Activated naive CD4-positive, alpha-beta T cell treated with Interleukin-2 at 50 U/mL for 16 hours (primary cell): ENCODE measurements at places on chromosomes 7 and 10.

DNA sequence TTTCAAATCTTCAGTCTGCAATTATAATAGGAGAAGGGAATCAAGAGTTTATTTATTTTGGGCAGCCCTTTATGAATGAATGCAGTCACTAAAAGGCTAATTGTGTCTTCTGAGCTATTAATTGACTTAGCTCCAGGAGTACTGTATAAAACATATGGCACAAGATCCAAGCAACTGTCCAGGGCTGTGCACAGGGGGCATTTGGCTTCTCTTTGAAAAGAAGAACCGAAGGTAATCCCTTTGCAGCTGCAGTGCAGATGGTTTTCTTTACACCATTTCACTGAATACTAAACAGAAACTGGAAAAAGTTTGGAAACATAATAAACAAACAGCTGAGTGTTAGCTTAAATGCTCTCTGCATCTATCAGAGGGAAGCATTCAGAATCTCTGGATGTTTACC lies 282.6 kb upstream of the LRRN3 start:
- DNase-seq, result no peak

- DNase-seq, result no peak
These were observed 108.2 kb downstream of the OSBPL3 start for GRCh38 chr7:24871770-24872169.

DNA sequence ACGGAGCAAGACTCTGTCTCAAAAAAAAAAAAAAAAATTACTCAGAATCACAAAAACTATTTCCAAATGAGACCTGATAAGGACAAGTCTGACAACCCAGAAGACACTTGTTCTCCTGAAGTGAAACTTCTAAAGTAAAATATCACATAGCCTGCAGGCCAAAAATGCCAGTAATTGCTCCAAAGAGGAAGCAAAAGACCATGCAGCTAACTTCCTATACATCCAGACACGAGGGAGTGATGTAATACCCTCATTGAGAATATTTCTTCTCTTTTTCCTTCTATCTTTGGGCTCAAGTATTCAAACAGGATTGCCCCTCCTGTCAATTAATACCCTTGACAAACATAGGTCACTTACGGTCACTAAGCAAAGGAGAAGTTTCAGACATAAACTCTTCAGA lies 31.2 kb downstream of the ARMH3 start:
- DNase-seq, result no peak

- DNase-seq, result no peak
These were observed 694 bp upstream of the FAS start for GRCh38 chr10:88989824-88990383.

DNA sequence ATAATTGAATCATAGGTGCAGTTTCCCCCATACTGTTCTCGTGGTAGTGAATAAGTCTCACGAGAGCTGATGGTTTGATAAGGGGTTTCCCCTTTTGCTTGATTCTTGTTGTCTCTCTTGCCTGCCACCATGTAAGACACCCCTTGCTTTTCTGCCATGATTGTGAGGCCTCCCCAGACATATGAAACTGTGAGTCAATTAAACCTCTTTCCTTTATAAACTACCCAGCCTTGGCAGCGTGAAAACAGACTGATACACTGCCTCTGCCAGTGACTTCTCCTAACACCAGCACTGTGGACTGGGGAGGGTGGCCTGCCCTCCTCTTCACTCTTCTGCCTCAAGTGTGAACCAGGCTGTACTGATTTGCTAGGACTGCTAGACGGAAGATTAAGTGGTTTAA lies 108.6 kb downstream of the RAB11FIP2 start:
- DNase-seq, result no peak

DNA sequence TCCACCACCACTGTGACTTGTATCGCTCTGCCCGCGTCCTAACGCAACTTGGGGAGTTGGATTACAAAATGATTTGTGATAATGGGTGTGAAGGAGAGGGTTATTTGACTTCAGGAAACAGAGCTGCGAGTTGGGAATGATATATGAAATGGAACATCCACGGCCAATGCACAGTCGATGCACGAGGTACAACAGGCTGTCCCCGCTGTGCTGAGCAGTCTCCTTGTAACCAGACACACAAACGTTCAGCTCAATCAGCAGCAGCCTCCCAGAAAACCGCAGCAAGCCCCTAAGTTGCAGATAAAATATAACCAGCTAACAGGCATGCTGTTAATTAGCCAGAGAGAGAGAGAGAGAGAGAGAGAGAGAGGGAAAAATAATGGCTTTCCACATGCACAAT lies 332.7 kb upstream of the MGMT start:
- no peak for DNase-seq

GRCh38 chr7:88967432-88967831 lies 171.9 kb upstream of the TEX47 start:
- DNase-seq, result no peak

DNA sequence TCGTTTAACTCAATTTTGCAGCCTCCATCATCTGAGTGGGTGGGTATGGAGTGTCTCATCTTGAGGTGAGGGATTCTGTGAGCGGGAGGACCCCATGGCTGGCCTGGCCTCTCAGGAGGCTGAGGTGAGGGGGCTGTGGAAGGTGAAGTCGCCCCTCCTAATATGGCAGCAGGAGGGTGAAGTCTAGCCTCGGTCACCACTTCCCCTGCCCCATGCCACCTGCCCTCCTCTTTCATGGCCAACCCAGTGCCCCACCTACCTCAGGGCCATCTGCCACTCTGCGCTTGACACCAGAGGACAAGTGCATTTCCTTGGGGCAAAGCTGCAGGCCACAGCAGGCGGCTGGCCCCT lies 8.7 kb downstream of the RASGEF1A start:
- no peak for DNase-seq

DNA sequence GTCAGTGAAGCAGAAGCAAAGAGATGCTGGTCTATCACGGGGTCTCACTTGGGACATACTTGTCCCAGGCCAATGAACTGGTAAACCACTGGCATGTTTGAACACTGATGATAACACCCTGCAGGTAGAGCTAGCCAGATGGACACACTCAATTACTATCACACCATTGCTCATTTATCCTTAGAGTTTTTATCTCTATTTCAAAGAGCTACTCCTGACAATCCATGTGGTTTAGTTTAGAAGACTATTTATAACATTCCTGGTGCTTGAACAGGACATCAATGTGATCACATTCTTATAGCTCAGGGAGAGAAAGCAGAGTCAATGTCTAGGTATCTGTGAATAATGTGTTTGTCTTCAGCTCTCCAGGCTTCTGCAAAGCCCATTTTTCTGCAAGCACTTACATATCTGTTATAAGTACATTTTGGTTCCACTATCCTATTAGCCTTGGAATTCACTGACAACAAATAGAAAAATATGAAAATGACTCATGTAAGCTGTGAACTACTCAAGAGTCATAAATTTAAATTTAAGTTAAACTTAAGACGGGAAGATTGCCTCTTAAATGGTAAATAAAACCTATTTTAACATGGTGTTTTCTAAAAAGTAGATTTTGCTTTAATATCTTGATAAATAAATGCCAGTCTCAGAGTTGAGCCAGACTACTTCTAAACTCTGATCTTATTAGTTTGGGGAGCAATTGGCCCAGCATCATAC lies 106.7 kb upstream of the MBL2 start:
- no peak for DNase-seq
